ENCODE measurements at places on chromosomes 4 and X.

GRCh38 chr4:100359441-100359840 is 158.4 kb downstream of the EMCN start:
- no peak for DNase-seq

- DNase-seq = no peak
Observed at GRCh38 chr4:15914291-15914690, 24.2 kb downstream of the FGFBP1 start.

- no peak for DNase-seq
Observed at GRCh38 chr4:112966701-112967488, 82.6 kb upstream of the ANK2 start.

DNA sequence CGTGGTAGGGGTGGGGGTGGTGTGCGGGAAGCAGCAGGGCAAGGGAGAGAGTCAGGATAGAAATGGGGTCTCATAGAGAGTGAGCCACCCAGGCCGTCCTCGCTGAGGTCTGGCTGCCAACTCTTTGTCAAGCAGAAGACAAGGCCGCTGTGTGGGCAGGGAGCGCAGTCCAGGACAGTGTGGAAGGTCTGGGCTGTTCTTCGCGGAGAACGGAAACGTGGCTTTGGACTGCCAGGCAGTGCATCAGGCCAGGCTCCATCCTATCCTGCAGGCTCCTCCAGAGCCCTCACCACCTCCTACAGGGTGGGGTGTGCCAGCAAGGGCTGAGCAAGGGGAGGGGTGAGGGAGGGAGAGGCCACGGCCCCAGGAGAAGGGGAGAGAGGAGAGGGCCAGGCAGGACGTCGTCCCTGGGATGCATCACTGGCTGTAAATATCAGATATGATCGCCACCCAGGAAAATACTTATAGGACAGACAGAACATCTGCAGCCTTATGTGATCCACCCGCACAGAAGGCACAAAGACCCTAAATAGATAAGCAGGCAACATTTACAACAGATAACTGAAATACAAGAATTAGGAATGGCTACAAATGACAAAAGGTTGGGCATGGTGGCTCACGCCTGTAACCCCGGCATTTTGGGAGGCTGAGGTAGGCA is 85.3 kb downstream of the ABLIM2 start:
- DNase-seq = no peak

GRCh38 chr4:146255463-146255862 is 41.1 kb downstream of the REELD1 start:
- no peak for DNase-seq

DNA sequence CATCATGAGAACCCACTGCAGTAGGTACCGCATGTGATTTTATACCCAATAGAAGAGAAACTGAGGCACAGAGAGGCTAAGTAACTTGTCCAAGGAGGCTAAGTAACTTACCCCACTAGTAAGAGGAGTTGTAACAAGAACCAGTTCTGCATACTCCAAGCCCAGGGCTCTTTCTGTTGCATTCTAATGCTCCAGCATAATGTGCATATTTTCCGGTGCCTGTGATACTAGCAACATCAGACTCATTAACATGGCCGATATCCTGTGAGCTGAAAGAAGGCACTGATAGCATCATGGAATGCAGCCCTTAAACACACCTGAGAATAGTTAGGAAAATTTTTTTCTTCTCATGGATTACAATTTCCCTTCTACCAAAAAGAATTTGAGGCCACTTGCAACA is 39.7 kb upstream of the KLF3 start:
- no peak for DNase-seq

- DNase-seq = no peak
Observed at GRCh38 chrX:66760651-66761050, 121.8 kb upstream of the EDA2R start.

DNA sequence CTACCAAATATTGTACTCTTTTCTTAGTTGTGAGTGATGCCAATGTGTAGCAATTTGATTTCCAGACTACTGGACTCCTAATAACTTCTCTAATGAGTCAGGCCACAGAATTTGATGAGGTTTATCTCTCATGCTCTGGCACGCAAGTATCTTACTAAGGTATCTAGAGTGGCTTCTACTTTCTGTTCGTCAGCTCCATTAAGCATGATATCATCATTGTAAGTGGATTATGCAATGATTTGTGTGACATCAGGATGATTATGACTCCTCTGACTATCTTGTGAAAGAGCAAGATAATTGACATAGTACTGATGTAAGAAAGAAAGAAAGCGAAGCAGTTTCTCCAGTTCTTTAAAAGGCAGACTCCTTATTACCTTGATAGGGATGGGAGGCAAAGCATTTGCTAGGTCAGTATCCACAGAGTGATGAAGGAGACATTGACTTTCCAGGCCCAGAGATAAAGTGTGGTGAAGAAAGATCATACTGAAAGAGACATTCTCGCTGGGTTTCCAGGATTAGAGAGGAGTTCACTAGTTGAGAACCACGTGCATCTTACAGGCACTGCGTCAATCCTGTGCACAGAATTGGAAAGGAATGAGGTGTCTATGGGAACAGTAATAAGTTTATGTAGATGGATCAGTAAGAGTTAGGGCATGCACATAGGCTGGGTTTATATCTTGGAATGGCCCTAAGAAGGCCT is 161.9 kb upstream of the STK26 start:
- DNase-seq = no peak

GRCh38 chrX:103467156-103467555 is 52.1 kb downstream of the RAB40A start:
- DNase-seq = no peak

DNA sequence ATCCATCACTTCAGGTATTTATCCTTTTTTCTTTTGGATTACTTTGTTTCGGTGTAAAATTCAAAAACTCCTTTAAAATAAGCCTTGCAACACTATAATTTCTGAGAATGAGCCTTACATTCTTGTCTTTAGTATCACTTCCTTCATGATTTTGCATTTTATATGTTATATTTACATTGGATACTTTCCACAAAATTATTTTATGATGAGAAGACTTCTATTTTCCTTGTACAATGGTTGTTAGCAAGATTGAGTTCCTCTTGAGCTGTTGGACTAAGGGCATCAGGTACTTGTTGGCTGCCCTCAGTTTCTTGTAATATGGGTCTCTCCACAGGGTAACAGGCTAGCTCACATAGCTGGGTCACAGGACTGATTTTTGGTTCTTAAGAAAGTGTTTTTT is 22.7 kb upstream of the HPGDS start:
- no peak for DNase-seq

GRCh38 chr4:12576409-12576808 is 907.7 kb downstream of the RAB28 start:
- no peak for DNase-seq

GRCh38 chrX:13364230-13364857 is 44.5 kb upstream of the ATXN3L start:
- no peak for DNase-seq

DNA sequence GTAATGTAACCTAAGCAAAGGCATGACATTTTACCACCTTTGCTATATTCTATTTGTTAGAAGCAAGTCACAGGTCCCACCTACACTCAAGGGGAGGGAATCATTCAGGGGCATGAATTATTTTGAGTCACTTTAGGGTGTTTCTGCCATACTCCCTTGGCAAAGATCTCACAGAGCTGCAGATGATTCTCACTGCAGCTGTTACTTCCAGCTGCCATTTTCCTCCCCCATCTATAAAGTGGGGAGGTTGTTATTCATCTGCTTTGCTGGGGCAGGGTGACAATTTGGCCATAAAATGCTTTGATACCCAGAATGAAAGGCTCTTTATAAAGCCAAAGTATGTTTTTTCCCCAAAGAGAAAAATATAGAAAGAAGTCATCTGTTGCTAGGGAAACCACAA is 136.5 kb upstream of the SMIM31 start:
- no peak for DNase-seq

DNA sequence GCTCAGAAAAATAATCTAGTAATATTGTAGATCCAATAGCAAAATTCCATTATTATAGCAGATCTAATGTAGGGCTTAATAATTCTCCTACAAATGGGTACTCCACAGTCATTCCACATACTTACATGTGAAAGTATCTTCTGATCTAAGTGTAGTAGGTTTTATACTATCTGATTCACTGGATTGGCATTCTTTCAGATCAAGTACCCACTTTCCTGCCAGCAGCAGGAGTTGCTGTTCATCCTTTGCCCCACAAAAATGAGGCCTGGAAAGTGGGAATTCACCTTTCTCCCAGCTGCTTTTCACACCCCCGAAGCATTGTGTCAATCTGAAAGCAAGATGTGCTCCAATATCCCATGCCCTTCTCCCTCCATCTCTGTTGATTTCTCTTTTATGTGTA is 77.1 kb upstream of the RXFP1 start:
- DNase-seq = no peak

DNA sequence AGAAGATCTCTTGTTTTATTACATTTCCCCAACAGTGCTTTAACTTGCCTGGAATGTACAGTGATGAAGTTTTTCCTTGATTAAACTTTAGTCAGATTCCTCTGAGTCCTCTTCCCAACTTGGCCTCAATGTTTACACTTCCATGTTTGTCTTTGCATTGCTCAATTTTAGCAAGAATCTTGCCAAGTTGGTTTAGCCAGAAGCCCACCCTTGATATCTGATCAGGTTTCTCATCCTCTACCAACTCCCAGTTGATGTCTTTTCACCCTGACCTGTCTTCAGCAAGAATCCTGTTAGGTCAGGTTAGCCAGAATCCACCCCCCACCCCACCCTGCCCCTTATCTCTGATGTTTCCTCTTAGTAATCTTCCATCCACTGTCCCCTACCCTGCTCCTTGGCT is 120.9 kb downstream of the MBNL3 start:
- DNase-seq = no peak

- DNase-seq = no peak
Observed at GRCh38 chrX:117871796-117872195, 244.8 kb downstream of the KLHL13 start.
